Brain microvascular endothelial cell (primary cell): ENCODE measurements at places on chromosomes 1 and 21.

GRCh38 chr1:39076127-39076798 lies 50.1 kb downstream of the NDUFS5 start:
- DNase-seq = peak; percentile 69

- no peak for DNase-seq
These were observed 21.3 kb upstream of the LRRC3 start for GRCh38 chr21:44433791-44434567.

- DNase-seq = no peak
These were observed 177.2 kb downstream of the GRIK1 start for GRCh38 chr21:29762570-29763082.

GRCh38 chr1:100834777-100835660 lies 59.6 kb downstream of the EXTL2 start:
- DNase-seq = no peak

- peak; percentile 48 for DNase-seq
These were observed 475.4 kb upstream of the NR5A2 start for GRCh38 chr1:199551967-199552565.

DNA sequence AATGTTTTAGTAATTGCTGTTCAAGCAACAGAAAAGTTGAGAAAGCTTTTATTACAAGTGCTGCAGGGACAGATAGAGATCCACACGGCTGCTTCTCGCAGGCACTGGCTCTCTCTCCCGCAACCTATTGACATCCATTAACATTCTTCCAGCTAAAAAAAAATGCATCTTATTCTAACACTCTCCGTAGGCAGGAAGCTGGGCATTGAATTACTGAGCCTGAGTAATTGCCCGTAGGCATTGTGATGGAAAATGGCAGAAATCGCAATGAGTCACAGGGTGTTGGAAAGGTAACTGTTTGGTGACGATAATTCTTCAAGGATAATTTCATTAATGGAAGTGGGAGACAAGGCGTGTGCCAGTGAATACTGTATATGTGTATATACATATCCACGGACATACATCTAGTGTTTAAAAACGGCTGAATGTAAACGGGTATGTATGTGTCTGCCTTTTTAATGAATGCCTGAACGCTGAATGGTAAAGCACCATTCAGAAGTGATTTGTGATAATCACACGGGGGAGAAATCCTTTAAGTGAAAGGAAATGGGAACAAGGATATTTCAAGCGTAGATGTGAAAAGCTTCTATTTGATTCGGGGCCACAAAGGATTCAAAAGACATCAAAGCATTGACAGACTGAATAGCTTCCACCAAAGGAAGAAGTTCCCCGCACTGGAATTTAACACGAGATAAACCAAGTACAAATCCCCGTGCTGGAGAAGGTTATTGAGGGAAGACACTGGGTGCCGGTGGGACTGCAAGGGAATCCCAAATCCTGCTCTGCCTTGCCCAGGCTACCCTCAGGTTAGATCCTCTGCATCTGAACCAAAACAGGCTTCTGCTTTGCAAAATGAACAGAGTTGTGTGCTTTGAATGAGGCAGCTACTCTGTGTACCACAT lies 567.2 kb downstream of the NPHP4 start:
- DNase-seq = no peak

GRCh38 chr1:212452323-212453155 lies 19.8 kb downstream of the NENF start:
- DNase-seq = peak; percentile 82

GRCh38 chr1:117674521-117675400 lies 68.9 kb downstream of the TENT5C start:
- no peak for DNase-seq

DNA sequence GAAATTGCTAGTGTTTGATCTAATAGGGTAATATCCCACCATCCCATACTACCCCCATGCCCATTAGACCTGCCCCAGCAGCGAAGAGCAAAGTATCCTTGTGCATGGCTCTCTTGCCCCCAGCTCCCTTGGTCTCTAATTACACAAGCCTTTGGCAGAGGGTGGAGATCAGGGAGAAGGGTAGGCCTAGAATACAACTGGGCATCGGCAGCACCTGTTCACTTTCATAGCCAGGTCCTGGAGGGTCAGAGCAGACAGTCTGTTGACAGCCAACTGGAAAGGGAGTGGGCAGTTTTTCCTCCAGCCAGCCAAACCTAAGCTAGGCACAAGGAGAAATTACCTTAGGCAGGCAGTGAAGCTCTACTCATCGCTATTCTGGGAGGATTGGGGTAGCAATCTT lies 2.7 kb upstream of the PIGC start:
- no peak for DNase-seq

DNA sequence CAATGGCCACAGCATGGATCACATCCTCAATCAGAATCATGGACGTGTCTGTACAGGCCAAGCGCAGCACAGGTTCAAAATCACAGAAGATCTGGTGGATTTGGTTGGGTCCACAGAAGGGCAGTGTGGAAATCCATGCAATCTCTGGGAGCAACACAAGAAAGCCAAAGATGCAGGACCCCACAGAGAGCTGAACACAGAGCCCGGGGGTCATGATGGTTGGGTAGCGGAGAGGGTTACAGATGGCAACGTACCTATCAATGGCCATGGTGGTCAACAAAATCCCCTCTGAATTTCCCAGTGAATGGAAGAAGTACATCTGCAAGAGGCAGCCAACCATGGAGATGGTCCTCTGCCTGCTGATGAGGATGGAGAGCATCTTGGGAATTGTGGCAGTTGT lies 3.9 kb upstream of the OR6K3 start:
- no peak for DNase-seq

DNA sequence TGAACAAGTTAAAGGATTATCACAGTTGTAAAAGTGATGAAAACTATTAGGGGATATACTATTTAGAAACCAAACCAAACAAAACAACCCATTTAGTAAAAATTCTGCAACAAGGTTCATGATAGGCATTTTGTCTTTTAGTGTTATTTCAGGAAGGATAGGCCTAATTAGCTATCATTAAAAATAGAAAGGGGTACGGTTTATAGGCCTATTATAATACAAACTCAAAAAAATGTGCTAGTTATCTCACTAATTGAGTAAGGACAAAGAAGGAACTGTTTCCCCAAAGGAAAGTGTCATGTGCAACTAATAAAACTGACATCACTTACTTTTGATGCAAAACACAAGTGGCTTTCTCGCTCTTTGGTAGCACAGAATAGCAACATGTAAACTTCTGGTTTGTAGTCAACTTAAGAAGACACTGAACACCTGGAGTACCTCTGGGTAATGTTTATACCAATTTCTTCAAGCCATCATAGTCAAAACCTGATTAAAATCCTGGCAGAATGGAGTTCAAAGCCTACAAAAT lies 28.5 kb downstream of the SLC16A1 start:
- DNase-seq = no peak

DNA sequence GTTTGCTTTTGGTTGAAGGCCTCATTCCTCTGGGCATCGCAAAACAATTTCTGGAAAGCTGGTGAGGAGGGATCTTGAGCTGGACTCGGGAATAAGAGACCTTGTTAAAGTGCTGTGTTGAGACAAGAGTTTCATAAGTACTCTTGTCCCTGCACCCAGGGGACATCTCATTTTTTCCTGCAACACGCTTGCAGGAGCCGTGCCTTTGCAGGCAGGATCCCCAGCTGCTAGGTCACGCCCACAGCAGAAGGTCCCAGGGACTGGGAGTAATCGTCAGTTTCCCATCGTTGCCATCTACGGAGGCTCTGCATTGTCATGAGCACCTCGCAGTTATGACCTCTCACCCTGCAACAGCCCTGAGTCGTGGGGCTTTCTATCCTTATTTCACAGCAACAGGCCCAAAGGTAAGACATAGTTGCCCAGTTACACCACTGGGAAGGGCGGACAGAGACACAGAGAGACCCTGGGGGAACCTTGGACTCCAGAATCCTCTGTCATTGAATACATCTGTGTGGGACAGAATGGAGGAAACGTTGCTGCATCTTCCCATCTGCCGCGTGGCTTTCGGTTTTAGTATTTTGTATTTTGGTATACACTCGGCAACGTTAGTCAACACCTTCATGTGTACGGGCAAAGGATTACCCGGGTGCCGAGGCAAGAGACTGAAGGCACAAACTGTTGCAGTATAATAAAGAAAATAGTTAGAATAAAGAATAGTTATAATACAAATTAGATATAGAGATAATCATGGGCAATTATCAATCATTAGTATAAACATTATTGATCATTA lies 60.4 kb upstream of the DMRTB1 start:
- no peak for DNase-seq

DNA sequence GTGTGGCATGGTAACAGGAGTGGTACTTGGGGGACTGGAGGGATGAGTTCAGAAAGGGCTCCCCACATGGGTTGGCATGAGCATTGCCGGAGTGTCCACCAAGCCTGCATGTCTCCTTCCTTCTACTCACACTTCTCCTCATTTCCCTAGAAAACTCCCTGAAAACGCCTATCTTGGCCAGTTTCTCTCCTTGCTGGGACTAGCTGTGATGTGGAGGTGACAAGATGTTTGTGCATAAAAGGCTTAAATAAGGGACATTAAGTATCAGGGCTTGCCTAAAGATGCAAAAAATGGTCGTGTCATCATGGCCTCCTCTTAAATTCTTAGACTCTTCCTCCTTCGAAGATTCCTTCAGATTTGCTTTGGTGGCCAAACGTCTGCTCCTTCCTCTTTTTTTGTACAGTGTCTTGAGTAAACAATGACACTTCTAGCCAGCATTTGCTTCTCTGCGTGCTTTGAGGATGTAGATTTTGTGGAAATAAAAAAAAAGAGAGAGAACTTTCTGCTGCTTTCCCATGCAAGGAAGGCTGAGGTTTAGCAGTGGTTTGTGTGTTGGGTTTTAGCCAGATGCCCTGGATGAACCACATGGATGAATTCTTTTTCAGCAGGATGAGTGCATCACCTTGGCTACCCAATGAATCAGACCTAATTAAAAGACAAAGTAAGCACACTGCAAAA lies 239.1 kb upstream of the IRF2BP2 start:
- DNase-seq = peak; percentile 75

DNA sequence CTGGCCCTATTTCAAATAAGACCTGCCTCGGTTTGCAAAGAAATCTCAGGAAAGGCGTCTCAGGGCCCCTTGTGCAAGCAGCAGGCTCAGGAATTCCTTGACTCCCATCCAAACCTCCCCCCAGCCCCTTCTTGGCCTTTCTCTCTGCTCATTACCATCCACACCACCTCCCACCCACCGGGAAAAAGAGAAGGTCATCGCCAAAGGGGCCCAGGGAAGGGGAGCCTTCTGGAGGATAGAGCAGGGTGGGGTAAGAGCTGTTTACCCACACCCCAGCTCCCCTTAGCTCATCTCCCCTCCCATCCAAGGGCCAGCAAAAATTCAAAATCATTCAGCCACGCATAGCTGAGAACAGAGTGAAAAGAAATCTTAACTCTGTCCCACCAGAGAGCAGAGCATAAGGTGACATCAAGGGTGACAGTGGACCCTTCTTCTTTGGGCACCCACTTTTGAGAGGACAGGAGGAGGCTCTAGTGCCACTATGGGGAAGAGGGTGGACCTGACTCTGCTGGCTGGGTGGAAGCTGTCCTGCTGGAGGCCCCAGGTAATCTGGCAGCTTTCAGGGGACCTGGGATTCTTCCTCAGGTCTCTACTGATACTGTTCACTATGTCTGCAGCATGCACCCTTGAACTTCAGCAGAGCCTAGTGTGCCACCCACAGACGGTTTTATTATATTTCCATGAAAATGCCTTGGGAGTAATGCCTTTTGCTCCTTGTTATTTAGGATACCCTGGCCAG lies 3.9 kb upstream of the WNT2B start:
- DNase-seq = no peak

GRCh38 chr1:247281001-247281574 lies 25.2 kb downstream of the VN1R5 start:
- DNase-seq = no peak

- DNase-seq = no peak
These were observed 101.1 kb downstream of the PAX7 start for GRCh38 chr1:18731591-18732235.

- no peak for DNase-seq
These were observed 66.1 kb downstream of the ALG14 start for GRCh38 chr1:95006681-95007080.

DNA sequence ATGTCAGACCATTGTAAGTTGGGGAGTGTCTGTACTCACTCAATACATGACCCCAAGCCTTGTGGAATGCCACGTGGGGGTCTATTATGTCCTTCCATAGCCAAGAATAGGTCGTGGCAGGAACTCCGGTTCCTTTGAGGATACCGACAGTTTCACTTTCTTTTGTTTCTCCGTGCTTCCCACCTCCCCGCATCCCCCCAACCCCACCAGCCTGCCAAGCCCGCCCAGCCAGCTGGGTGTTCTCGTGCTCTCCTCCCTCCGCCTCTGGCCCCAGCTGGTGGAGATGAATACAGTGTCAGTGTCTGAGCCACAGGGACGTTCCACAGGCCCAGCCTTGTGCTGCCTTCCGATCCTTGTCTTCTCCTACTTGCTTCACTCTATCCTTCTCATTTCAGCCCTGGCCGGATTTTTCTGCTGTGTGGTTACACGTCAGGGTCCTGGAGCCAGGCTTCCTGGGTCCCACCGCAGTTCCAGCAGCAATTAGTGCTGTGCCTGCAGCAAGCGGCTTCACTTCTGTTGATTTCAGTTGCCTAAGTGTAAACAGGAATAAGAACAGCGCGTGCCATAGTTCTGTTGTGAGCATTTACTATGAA lies 4.1 kb upstream of the AGTRAP start:
- DNase-seq = peak; percentile 48

DNA sequence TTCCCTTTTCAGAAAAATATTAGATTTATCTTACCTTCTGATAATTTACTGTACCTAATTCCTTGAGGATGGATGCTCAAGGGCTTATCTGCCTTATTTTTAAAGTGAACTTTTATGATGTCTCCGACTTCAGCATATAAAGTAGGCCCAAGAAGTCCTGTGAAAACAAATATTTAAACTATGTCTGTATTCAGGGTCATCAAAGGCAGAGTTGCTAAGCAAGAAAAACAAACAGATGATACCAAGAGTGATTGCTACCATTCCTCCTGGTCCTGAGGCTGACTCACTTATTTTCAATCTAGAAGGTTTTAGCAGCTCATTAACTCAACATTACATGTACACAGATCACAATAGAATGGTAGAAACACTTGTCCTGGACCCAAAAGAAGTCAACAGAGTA lies 14.1 kb downstream of the F5 start:
- no peak for DNase-seq

GRCh38 chr1:7519181-7519860 lies 251.8 kb upstream of the VAMP3 start:
- DNase-seq = no peak

DNA sequence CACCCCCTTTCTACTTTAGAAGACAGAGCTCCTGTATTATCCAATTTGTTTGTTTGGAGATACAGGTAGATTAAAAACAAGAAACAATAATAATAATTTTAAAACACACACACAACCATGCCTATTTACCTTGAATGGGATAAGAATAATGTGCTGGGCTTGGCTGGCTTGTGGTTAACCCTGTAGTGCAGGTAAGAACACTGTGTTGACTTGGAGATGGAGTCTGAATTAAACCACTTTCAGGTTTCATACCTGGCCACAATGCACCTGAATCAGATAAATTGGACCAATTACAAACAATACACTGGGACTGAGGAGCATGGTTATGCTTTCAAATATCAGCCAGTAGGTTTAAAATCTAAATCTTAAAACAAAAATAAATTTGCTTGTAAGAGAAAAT lies 60.8 kb downstream of the EYA3 start:
- DNase-seq = no peak
